Left lung (tissue), 14 donors: ENCODE measurements at places on chromosomes 3 and 15.

- no peak for DNase-seq
Observed at GRCh38 chr15:93451265-93451664, 362.3 kb upstream of the RGMA start.

- DNase-seq: no peak
Observed at GRCh38 chr3:74897006-74897405, 282.5 kb upstream of the CNTN3 start.

DNA sequence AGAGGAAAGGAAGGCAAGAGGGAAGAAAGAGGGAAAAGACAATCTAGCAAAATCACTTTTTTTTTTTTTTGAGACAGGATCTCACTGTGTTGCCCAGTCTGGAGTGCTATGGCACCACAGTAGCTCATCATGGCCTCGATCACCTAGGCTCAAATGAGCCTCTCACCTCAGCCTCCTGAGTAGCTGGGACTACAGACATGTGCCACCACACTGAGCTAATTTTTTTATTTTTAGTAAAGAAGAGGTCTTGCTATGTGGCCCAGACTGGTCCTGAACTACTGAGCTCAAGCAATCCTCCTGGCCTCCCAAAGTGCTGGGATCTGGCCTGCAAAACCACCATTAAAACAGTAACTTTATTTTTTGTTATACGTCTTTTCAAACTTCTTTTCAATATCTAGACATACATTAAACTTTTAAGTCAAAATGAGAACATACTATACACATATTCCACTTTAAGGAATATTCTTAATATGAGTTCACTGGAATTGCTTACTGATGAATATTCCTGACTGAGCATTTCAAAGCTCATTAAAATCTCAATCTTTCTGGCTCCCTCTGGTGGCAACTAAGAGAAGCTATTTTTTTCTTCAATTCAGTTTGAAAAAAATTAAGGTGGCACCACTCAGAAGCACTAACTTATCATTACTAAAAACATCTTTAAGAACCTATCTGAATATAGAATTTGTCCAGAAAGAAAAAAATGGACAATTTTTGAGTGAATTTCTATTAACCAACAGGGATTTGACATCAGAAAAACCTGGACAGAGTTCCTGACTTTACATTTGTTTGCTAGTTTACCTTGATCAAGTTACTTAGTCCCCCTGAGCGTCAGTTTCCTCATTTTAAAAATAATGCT lies 40.9 kb downstream of the UACA start:
- DNase-seq: peak; percentile 68

GRCh38 chr3:54188176-54188791 lies 65.9 kb downstream of the CACNA2D3 start:
- DNase-seq: no peak

- DNase-seq: no peak
Observed at GRCh38 chr15:67792250-67792942, 32.9 kb upstream of the SKOR1 start.

DNA sequence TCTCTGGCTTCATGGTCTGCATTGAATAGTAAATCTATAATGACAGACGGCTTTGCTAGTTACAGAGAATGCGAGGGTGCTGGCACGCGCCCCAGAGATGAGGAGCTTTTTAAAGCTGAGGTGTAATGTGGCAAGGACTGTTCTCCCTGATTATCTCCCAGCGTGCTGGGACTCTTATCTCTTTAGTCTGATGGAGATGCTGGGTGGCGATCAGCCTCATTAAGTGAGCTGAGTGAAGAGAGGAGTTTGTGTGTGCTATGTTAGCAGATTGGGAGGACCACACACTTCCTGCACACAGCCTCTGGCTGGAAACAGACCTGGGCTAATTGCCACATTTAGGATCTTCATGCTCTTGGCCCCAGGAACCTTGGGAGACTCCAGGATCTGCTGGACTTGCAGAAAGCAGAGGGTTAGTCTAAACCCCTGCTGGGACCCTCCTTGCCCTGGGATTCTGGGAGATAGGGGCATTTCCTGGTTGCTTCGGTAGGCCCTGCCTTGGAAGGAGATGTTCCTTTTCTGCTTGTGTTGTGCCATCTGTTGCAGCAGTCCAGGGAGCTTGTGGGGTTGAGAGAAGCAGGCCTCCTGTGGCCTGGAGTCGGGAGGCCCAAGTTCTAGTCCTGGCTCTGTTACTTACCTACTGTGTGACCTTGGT lies 15.0 kb downstream of the PDIA5 start:
- DNase-seq: no peak

- no peak for DNase-seq
Observed at GRCh38 chr15:27222479-27222878, 251.5 kb downstream of the GABRG3 start.

DNA sequence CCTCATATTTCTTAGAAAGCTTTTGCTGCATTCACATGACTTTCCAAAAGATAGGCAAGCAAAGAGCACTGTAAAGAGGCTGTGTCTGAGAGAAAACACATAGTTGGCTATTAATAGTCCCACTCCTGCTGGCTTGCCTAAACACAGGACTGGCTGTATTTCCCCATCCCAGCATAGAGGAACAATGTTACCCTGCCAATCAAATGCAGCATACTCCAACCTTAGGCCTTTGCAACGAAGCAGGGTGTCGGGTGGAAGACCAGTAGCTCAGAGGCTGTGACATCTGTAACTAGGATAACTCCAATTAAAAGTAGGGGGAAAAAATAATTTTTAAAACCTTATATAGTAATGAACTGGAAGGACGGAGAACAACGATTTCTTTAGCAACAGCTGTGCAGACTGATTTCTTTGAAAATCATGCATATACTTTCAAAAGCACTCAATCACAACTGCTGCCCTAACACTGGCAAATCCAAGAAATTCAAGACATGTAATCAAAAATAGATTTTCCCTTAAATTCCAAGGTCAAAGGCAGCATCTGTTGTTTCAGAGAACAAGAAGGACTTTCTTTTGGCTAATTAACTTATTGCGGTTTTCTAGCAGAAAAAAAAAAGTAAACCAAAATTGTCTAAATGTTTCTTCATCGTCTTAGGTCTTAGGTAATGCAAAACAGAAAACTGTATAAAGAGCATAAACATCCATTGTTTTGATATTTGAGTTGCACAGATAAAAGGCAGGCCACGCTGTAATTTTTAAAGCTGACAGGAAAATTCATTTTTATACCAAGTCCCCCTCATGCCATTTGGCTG lies 139.3 kb downstream of the TNIK start:
- no peak for DNase-seq

DNA sequence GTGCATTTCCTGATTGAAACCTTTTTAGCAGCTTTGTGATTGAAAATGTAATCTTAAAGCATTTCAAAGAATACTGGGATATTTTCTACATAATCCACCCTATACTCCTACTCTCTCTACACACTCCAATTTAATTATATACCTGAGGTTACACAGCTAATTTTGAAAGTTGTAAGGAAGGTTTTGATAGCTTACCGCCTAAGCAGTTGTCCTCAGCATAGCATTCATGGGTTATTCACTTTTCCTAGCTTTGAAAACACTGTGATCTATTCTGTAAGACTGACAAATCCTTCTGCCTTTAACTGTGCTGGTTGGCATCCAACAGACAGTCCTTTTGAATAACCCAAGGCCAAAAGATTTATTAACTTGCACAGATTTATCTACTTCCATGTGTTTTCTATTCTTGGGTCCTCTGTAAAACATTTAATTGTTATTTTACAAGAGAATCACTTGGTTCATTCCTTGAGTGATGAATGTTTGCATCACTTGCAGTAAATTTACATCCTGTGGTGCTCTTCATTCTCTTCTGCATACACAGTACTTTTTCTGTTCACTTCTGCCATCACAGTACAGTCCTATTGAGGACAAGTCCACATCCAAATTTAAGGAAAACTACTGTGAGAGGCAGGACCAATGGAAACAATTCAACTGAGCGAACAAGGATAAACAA lies 44.8 kb downstream of the SERPINI1 start:
- no peak for DNase-seq

- DNase-seq: no peak
Observed at GRCh38 chr3:160196511-160197104, 28.6 kb upstream of the C3orf80 start.

DNA sequence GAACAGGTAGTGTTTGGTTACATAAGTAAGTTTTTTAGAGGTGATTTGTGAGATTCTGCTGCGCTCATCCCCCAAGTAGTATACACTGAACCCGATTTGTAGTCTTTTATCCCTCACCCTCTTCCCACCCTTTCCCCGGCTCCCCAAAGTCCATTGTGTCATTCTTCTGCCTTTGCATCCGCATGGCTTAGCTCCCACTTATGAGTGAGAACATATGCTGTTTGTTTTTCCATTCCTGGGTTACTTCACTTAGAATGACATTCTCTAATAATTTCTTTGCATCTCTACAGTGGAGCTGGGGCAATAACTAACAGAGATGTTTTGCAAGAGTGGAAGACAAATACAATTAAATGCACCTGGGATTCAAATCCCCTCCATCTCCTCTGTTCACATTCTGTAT lies 93.2 kb downstream of the TP63 start:
- DNase-seq: no peak

DNA sequence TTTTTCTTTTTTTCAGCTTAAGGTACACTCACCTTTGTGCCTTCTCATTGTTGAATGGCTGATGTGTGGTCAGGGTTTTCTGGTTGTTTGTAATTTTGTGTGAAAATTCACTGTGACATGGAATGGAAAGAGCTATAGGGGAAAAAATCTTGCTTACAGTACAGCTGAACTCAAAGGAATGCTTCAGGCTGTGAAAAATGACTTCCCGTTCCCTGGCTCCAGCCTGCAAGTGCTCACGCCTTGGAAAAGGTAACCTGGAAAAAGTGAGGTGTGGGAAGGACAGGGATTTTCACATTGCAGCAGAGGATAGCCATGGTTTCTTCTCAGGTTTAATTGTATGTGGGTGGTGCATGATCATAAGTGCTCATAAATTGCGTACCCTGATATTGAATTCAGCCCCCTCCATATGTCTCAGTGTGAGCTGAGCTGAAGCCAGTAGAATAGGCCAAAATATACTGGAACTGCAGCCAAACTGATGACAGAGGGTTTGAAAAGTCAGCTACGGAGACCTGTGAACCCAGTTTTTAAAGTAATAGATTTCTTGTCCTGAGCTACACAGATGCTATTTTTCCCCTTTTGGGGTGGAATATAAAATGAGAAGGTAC lies 228.7 kb upstream of the RASGRP1 start:
- peak; percentile 19 for DNase-seq

DNA sequence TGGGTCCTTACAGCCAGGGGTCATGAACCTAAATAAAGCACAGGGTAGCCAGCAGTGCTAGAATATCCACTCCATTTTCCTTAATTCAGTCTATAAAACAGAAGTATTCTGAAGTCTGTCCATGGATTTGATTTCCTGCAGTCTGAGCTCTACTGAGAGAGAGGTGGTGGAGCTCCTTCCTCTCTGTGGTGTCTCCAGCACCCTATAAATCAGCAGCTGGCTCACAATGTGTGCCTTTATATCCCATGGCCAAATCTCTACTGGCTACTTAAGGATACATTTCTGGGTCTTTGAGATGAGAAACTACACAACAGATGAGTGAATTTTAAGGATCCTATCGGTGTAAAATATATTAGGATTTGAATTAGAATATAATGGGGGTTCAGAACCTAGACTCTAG lies 339.9 kb upstream of the RBMS3 start:
- DNase-seq: no peak

- DNase-seq: no peak
Observed at GRCh38 chr3:188605905-188606304, 451.9 kb downstream of the LPP start.

DNA sequence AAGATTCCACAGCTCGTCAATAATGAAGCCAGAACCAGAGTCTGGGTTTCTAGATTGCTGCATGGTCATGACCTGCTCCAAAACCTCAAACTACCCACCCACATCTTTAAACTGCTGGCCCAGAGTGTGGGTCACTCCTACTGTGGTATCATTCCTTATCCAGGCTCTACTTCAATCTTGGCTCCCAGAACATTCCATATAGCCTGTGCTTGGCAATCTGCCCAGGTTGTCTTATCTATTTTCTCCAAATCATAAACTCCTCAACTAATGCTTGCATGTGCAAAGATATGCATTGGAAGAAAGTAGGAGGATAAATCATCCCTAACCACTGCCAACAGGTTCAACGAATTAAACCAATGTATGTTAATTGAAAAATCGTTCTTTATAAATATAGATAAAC lies 169.7 kb downstream of the ANXA2 start:
- DNase-seq: no peak

DNA sequence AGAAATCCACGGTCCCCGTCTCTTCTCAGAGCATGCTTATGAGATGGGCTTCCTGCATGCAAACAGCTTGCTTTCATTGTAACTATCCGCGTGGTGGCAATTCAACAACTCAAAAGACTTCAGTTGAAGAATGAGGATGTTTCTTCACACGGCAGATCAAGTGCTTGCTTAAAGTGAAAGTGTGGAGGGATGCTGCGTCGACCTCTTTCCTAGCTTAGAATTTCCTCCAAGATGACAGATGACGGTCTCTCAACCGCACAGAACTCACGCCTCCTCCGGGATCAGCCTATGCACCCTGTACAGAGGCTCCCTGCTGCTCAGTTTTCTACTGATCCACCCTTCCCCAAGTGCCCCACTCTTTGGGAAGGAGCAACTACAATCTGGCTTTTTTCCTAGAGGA lies 47.8 kb downstream of the PCSK6 start:
- no peak for DNase-seq

GRCh38 chr3:158909870-158910269 lies 108.0 kb downstream of the MFSD1 start:
- DNase-seq: no peak

GRCh38 chr3:171491361-171491760 lies 31.2 kb upstream of the TNIK start:
- no peak for DNase-seq

- no peak for DNase-seq
Observed at GRCh38 chr3:58135712-58136543, 74.8 kb downstream of the DNASE1L3 start.

GRCh38 chr15:101016581-101016980 lies 97.4 kb downstream of the LRRK1 start:
- DNase-seq: no peak

DNA sequence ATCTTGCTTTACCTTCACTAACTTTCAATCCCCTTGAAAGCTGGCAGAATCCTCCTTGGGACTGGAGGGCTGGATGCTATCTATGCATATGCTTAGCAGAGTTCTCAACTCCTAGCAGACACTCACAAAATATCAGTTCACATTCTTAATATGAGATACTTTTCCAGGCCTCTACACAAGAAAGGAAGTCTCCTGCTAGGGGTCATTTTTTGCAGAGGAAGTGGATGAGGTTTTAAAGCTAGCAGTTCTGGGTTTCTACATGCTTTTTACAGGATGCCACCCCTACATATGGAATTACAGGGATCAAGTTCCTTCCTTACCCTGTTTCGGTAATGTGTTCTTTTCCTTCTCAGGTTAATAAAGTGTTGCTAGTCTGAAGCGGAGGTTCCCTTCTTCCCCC lies 206.3 kb upstream of the TP63 start:
- DNase-seq: no peak

GRCh38 chr3:187968883-187969580 lies 184.9 kb upstream of the LPP start:
- no peak for DNase-seq

DNA sequence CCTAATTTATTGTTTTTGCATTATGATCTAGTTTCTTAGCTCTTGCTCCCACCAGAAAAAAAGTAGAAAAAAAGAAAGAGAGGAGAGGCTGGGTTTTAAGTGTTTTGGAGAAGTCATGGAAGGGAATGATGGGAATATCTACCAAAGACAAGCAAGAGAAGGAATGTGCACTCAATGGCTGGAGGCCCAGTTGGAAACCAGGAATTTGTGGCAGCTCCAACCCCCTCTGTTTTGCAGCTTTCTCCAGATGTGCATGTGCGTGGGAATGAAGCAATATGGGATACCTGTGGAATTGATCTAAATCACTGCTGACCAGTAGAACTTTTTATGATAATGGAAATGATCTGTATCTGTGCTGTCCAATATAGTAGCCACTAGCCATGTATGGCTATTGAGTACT lies 27.1 kb downstream of the EIF2AK4 start:
- no peak for DNase-seq

GRCh38 chr3:141952611-141953010 lies 76.2 kb downstream of the ATP1B3 start:
- DNase-seq: no peak
